ENCODE measurements at places on chromosomes 6 and 20.

DNA sequence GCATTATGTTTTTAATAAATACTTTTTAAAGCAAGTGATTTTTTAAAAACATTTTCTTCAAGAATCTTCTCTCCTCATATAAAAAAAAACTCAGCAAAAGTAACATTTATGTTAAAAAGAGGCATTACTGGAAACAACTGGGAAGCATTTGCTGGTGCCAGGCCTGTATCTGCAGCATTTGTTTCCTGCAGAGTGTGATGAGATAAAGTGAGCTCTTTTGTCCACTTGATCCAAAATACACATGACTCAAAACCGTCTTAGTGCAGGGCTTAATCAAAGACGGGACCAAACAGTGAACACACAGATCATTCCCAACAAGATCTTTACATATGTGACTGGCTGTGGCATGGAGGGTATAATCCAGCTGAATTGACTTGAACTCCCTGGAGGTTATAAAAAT, 28.3 kb upstream of the RIPPLY2 start:
- no peak for DNase-seq

DNA sequence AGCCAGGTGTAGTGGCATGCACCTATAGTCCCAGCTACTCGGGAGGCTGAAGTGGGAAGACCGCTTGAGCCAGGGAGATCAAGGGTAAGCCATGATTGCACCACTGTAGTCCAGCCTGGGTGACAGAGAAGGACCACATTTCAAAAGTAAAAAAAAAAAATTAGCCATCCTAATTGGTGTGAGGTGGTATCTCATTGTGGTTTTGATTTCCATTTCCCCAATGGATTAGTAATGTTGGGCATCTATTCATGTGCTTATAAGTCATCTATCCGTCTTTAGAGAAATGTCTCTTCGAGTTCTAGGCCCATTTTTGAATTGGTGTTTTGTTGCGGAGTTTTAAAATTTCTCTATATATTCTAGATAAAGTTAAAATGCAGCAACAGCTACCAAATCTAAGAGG, 21.7 kb downstream of the ABHD12 start:
- no peak for DNase-seq

DNA sequence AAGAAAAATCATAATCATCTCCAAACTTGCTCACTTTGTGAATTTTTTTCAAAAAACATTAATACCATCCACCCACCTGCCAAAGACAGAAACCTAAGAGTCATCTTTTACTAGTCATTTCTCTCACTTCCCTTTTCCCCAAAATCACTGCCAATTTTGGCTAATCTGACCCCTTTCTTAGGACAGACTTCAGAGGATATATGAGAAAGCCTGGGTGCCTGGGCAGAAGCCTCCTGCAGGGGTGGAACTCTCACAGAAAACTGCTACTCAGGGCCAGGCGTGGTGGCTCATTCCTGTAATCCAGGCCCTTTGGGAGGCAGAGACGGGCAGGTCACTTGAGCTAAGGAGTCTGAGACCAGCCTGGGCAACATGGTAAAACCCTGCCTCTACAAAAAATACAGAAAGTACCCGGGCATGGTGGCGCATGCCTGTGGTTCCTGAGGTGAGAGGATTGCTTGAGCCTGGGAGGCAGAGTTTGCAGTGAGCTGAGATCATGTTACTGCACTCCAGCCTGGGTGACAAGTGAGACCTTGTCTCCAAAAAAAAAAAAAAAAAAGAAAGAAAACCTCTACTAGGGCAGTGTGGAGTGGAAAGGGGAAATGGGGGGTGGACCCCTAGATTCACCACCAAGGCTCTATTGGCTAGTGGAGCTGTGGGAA, 3.8 kb downstream of the DEK start:
- peak; percentile 26 for DNase-seq

DNA sequence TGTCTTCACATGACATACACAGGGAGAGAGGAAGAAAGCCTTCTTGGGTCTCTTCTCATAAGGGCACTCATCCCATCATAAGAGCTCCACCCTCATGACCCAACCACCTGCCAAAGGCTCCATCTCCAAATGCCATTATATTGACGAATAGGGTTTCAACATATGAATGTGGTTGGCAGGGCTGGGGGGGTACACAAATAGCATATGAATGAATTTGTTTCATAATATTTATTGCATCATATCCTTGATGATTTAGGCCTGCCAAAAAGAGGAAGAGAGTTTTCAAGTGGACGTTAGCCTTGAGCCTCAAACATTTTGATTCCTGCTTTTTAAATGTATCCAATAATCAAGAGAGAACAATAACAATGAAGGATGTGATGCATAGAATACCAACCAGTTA, 26.2 kb upstream of the OPRM1 start:
- DNase-seq = no peak

DNA sequence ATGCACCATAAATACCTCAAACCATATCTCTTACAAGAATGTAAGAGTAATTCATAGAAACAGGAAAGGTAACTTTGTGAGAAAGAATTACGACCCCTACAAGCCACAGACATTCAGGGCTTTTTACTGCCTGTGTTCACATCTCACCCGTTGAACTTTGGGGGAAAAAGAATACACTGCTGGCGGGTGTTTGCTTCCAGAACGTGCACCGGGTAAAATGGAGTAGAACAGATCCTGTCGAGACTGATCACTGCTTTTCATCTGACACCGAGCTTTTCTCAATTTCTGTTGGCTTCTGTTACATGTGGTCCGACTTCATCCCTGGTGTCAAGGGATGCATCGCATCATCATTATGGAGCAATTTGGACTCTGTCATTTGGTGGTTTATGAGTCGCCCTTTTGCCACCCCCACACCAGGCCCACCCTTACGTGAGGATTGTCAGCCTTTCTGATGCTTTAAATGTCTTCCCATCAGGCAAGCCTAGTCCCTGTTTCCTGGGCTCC, 219.2 kb upstream of the ZFP64 start:
- DNase-seq = peak; percentile 15

DNA sequence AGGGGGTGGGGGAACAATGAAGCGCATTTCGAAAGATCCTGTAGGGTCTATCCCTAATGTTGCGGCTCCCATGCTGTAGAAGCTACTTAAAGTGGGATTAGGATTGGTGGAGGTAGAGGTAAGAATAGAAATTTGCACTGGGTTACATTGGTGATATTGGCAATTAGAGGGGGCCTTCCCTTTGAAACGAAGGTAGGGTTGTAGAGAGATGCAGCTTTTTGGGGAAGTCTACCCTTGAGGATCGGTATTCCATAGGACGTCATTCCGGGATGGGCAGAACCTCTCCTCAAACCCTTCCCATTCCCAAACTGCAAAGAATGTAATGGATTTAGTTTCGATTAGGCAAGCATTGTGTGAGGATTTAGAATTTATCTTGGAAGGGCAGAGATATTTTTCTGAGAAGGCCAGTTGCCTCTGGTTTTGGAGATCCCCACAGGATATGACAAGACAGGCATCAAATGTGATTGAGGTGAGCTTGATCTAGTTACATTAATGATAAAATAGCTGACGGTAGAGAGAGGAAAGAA, 5.4 kb upstream of the ZNFX1 start:
- DNase-seq = no peak

DNA sequence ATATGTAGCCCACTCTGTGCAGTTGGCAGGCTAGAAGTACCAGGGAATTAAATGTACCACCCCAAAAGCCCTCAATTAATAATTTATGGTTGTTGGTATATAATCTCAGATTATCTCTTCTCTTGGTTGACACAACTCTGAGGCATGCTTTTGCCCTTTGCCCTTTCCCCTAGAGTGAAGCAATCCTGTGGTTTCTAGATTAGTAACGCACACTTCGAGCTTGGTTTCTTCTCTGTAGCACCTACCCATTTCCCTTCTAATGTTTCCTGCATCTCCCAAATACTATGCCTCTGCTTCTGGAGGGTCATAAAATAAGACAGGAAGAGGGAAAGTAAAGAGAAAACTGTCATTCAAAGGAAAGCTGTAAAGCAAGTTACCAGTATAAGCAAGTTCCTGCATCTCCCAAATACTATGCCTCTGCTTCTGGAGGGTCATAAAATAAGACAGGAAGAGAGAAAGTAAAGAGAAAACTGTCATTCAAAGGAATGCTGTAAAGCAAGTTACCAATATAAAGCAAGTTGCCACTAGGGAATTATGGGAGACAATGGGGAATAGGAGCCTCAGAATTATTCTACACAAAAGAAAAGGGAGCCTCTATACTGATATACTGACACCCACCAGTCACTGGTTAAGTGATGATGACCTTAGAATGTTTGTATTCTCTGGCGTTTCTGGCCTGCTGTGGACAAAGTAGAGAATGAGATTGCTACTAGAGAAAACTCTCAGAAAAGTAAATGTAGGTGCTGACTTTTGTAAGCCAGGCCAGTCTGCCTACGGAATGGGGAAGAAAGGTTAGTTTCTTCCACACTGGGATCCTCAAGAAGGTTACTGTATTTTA, 862.6 kb upstream of the MAN1A1 start:
- DNase-seq = no peak

- DNase-seq = no peak
Measured at GRCh38 chr20:13105039-13105438, 96.3 kb downstream of the SPTLC3 start.

- peak; percentile 50 for DNase-seq
Measured at GRCh38 chr20:35768731-35769664, 2.8 kb upstream of the PHF20 start.
